ENCODE measurements at places on chromosomes 5 and 9.

- DNase-seq, result no peak
These were observed 40.8 kb upstream of the KCNV2 start for GRCh38 chr9:2676466-2676865.

DNA sequence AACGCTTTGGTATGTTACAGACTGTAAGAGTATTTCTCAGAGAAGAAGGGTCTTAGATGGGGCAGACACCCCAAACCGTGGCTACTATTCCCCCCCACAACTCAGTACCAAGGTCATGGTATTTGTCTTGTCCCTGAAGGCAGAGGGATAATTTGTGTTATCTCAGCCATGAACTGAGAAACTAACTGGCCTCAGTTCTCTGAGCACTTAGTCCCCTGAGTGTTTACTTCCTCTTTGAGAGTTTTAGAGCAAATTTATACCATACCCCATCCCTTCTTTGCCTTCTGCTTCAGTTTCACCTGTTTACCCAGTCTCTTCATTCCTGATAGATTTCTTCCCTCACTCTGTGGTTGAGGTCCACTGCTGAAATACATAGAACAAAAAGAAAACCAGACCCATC, 183.9 kb downstream of the LRRC70 start:
- DNase-seq, result no peak

DNA sequence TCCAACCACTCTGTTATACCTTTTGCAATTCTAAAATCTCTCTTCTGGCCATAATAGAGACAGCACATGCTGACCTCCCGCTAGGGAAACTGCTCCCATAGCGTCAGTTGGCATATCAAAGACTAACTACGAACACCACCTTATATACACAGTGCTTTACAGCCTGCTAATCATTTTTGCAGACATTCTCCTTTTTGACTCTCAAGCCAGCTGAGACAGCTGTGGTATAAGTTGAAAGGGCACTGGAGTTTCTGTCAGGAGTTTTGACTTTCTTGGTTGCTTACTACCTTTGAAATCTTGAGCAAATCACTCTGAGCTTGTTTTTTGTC, 160.2 kb upstream of the TBCA start:
- DNase-seq, result no peak

- DNase-seq, result peak; percentile 43
These were observed 50.9 kb upstream of the CEMIP2 start for GRCh38 chr9:71819115-71819739.
